ENCODE measurements at places on chromosomes 2 and 18.

DNA sequence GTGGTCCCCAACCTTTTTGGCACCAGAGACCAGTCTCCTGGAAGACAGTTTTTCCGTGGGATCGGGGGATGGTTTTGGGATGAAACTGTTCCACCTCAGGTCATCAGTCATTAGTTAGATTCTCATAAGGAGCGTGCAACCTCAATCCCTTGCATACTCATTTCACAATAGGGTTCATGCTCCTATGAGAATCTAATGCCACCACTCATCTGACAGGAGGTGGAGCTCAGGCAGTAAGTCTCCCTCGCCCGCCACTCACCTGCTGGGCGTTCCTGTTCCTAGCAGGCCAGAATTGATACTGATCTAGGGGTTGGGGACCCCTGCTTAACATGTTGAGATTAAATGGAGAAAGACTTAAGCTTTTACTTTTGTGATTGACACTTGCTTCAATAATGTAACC lies 9.9 kb downstream of the NABP1 start:
- DNase-seq: no peak

DNA sequence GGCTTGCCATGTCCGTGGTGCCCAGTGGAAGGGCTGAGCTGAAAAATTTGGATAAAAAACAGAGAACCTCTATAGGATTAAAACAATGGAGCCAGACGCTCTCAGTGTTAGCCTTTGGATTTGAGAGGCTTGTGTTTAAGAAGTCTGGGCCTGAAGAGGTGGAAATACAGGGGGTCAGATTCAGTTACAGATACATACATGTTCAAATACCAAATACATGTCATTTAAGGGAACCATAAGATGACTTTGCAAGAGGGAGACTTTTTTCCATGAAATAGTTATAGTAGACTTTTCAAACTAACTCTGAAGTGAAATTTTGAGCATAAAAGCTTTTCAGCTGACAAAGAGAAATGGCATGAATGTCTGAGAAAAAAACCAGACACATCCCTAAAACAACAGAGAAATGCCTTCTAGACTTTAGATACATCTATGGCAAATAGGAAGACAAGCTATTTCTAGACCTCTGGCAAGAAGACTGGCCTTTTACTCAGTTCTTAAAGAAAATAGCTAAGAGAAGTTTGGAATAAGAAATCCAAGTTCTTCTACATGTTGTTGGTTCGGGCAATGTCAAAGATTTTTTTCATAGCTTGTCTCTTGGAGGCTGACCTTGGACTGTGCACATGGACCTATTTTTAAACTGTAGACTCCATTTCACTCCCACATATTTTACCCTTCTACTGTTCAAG lies 112.9 kb downstream of the LTBP1 start:
- DNase-seq: no peak

GRCh38 chr2:45496869-45497268 lies 114.2 kb downstream of the SRBD1 start:
- no peak for DNase-seq

DNA sequence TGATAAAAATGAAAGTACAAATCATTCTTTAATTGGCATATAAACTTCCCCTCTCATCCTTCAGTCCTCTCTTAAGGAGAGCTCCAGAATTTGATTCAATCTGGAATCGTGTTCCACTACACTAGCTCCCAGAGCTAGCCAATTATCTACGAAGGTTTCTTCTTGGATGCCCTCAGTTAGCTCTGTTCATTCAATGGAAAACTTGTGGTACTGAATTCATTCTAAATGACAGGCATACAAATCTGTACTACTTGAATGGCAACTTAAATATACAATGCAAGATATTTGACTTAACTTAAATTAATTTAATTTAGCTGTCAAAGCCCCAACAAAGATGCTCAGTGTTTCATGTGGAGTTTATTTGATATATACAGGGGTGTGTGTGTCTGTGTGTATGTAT lies 1474.2 kb upstream of the CELF4 start:
- no peak for DNase-seq

DNA sequence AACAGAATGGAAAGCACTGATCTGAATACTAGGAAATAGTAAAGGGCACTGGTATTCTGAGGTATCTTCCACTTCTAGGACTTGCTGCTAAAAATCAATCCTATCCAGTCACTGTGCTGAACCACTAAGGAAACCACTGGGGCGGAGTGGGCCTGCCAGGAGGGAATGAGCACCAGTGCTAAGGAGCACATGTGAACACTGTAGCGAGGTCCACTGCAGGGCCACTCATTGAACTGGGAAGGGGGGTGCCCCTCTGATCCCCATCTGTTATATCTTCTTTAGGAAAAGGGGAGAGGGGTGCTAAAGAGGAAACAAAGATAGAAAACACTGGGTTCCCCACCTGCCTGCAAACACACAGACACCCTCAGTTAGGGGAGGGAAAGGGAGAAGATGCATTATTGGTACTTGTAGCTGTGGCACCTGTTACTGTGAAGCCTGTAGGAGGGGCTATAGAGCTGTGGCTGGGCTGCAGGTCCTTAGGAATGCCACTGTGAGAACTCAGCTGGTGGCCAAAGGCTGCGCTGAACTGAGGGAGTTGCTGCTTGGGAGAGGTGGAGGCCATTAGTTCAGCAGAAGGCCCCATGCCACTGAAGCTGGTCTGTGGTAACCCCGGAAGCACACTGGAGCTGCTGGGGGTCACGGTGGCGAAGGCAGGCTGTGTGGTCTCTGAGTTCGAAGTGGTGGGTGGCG lies 81.8 kb downstream of the INO80D start:
- peak; percentile 51 for DNase-seq

DNA sequence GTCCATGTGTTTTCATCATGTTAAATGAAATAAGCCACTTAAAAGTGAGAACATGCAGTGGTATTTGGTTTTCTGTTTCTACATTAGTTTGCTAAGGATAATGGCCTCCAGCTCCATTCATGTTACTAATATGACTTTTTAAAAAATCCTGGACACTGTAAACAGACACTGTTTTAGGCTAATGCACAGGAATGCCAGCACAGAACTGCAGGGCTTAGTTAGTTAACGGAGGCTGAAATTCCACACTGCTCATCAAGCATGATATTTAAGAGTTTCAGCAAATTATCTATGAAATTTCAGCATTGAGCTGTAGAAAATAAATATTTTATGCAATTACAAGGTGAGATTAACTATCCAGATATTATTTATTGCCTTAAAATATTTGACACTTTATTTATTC lies 42.5 kb upstream of the PAX3 start:
- DNase-seq: no peak

GRCh38 chr18:22591222-22591621 lies 173.5 kb upstream of the CTAGE1 start:
- DNase-seq: no peak

- DNase-seq: no peak
Observed at GRCh38 chr2:221981912-221982470, 316.8 kb downstream of the PAX3 start.

GRCh38 chr18:47313901-47314300 lies 62.4 kb upstream of the SKOR2 start:
- no peak for DNase-seq

GRCh38 chr2:15638720-15639119 lies 47.1 kb downstream of the DDX1 start:
- DNase-seq: no peak

DNA sequence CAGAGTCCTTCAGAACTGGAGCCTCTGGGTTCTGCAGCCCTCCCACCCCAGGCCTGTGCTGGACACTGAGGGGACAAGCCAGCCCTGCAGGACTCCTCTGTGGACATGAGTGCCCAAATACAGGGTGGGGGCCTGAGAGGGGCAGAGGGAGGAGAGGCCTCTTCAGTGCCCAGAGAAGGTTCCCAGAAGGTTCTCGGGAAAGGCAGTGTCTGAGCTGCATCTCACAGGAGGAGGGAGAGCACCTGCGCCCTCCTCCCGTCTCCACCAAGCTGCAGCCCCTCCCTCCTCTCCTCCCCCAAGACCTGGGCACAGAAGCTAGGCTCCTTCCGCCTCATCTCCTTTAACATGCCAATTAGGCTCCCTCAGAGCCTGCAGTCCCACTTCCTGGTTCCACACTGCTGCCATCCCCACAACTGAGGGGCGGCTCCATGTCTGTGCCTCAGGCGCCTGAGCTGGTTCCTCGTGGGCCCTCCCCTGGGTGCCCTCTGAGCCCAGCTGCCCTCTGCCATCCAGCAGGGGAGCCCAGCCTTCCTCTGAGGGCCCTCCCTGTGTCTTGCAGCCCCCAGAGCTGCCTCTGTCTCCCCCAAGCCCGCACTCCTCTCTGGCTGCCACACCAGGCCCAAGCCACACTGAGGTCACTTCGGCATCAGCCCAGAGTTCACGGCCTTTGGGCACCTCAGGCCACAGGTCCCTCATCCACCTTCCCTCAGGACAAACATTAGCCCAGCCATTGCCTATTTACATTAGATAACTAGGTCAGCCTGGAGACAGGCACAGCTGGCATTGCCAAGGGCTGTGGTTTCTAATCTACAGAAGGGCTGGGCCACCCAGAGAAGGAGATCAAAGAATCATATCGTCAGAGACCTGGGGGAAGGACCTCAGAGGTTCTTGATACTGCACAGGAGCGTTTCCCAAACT lies 28.9 kb downstream of the KCNK3 start:
- DNase-seq: no peak

DNA sequence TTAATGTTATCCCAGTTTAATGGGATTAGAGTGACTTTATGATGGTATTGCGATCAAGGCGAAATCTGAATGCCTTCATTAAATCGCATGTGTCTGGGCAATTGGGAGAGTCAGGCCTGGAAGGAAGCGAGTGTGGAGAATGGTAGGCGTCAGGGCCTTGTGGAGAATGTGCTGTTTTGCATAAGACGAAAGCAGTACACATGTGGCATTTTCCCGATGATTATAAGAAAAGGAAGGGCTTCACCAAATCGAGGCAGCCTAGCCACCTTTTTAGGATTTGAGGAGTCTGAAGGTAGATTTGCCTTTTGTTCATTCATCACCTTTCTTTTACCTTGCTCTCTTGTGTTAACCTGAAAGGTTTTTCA lies 1.0 kb downstream of the ZNF532 start:
- no peak for DNase-seq

DNA sequence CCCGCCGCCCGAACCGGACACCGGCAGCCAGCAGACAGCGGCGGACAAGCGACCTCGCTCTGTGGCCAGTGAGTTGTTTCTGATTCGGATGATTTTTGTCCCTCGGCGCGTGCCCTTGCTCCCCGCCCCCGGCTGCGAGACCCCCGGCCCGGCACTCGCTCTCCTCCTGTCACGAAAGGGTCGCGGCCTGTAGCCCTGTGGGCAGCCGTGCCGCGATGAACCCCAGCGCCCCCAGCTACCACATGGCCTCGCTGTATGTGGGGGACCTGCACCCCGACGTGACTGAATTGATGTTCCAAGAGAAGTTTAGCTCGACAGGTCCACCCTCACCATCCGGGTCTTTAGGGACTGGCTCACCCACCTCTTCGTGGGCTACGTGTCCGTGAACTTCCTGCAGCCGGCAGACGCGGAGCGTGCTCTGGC lies 1257.5 kb upstream of the ACVR2A start:
- DNase-seq: no peak

GRCh38 chr18:22193466-22193865 lies 24.1 kb downstream of the GATA6 start:
- no peak for DNase-seq

- DNase-seq: no peak
Observed at GRCh38 chr2:43402452-43402937, 176.1 kb upstream of the ZFP36L2 start.

DNA sequence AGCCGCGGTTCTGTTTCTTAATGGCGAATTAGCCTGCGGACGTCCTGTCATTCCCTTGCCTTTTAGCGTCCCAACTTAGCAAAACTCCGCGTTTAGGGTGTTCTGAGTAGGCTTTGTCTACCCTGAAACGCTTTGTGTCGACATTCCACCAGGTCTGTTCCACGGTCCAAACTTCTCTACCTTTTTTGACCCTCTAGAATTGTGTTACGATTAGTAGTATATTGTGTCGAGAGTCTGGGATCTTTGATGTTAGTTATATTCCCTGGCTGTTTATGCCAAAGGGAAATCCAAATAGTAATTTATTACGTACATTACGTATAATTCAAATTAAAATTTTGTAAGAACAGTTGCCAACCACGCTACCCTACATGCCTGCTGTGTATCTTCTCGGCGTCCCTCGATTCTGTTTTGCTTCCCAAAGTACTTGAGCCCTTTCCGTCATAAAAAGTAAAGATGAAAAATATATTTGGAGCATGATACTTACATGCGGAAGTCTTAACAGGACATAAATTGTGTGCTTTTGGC lies 495 bp upstream of the TTC32 start:
- no peak for DNase-seq

DNA sequence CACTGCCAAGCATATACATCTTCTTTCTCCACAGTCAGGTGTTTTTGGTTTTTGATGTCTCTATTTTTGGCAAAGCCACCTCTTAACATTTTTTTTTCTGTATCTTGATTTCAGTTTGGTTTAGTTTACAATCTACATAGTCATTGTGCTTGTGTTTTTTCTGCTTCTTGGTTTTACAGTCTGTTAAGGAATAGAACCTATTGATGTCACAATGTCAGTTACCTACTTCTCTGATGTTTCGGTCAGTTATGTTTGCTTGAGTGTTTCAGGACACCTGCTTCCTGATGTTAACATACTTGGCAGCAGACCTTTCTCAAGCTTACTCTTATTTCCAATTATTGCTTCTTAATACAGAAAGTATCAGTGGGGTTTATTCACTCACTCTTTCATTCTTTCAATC lies 253.3 kb downstream of the SPAG16 start:
- no peak for DNase-seq

GRCh38 chr2:12818416-12819102 lies 101.8 kb downstream of the TRIB2 start:
- DNase-seq: no peak

- peak; percentile 69 for DNase-seq
Observed at GRCh38 chr2:32061973-32062861, 1.1 kb upstream of the SPAST start.

- no peak for DNase-seq
Observed at GRCh38 chr2:40550085-40550484, 98.2 kb upstream of the SLC8A1 start.

- DNase-seq: no peak
Observed at GRCh38 chr2:1518867-1519530, 105.7 kb downstream of the TPO start.

DNA sequence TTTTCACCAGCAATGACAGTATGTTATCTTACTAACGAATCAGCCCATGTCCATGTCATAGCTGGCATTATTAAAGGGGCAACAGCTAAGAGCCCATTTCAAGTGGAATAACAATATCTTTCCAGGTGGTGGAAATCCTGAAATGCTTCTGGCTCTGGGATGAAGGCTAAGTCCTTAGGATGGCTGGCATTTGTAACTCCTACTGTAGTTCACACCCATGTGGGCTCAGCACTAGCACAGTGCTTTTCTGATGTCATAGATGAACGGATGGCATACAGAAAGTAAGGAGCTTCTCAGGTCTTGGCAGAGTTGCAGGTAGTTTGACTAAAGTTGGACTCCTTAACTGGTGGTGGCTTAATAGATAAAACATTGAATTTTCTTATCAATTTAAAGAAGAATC lies 10.0 kb downstream of the TMEM200C start:
- no peak for DNase-seq

Measured in BE2C (cell line).